Kidney glomerular epithelial cell (primary cell): ENCODE measurements at places on chromosomes 1 and 21.
A peak's percentile ranks its signal among the peaks of the same experiment; 100 is the strongest.

DNA sequence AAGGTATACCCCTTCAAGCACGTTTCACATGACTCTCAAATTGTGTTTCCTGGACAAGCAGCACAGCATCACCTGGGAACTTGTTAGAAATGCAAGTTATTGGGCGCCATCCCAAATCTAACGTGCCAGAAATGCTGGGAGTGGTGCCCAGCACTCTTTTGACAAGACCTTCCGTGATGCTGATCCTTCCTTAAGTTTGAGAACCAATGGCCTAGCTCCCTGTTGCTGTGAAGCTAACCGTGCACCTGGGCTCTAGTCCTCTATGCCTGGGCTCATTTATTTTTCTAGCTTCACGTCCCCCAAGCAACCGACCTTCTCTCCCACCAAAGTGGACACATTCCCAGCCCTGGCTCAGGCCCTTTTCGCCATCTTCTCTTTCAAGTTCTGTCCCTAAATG is 4.3 kb downstream of the BEST4 start:
- DNase-seq = no peak

- DNase-seq = no peak
Measured at GRCh38 chr1:223201967-223202366, 58.9 kb upstream of the TLR5 start.

DNA sequence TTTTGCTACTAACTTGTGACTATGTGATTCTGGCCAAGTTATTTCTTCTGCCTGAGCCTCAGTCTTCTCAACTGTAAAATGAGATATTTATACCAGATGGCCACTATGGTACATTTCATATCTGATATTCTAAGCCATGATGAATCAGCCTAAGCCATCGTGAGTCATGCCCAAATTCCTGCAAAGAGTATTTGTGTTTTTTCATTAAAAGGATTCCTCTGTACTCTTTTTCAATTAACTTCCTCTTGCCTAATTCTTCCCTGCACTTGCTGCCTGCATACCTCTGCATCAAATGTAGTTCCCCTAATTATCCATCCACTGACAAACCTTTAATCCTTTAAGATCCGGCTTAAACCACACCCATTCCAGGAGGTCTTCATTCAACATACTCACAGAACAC is 575.1 kb upstream of the BEND5 start:
- DNase-seq = peak; percentile 9

GRCh38 chr21:31455506-31455905 is 111.4 kb upstream of the TIAM1 start:
- DNase-seq = no peak

DNA sequence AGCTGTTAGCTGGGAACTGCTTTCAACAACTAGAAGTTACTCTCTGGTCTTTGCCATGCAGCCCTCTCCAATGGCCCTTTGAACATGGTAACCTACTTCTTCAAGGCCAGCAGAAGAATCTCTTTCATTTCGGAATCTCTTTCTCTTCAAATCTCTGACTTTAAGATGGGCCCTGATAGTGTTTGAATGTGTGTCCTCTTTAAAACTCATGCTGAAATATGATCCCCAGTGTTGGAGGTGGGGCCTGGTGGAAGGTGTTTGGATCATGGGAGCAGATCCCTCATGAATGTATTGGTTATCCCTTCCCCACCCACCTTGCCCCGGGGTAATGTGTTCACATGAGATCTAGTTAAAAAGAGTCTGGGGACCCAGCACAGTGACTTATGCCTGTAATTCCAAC is 54.5 kb upstream of the SOX13 start:
- DNase-seq = no peak

GRCh38 chr1:72362538-72362937 is 80.2 kb upstream of the NEGR1 start:
- DNase-seq = no peak

DNA sequence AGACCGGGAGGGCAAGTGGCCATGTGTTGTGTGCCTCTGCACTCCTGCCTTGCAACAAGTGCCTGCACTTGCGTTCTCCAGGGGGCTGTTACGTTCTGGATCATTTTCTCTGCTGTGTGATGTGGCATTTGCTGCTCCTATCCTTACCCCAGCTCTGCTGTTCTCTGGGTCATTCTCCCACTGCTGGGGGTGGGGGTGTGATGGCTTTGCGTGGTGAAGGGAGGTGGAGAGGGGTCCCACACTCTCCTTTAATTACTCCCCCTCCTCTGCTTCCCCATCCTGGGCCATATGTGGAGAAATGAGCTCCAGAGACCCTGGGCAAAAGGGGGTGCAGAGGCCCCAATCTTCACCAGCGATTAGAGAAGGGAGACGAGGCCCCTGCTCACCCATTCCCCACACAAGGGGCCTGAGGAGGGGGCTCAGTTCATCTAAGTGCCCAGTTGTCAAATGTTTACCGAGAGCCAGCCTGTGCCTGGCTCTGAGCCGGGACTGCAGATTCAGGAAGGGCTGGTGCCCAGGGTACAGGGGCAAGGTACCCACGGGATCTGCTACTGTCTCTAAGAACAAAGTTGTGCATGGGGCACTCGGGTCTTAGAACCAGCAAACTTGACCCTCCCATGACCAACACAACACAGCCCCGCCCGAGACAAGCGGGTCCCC is 355.4 kb downstream of the PTPRU start:
- DNase-seq = no peak

- DNase-seq = no peak
Measured at GRCh38 chr1:210645582-210646257, 317.0 kb downstream of the HHAT start.

- no peak for DNase-seq
Measured at GRCh38 chr1:38500352-38500751, 359.2 kb downstream of the RRAGC start.

DNA sequence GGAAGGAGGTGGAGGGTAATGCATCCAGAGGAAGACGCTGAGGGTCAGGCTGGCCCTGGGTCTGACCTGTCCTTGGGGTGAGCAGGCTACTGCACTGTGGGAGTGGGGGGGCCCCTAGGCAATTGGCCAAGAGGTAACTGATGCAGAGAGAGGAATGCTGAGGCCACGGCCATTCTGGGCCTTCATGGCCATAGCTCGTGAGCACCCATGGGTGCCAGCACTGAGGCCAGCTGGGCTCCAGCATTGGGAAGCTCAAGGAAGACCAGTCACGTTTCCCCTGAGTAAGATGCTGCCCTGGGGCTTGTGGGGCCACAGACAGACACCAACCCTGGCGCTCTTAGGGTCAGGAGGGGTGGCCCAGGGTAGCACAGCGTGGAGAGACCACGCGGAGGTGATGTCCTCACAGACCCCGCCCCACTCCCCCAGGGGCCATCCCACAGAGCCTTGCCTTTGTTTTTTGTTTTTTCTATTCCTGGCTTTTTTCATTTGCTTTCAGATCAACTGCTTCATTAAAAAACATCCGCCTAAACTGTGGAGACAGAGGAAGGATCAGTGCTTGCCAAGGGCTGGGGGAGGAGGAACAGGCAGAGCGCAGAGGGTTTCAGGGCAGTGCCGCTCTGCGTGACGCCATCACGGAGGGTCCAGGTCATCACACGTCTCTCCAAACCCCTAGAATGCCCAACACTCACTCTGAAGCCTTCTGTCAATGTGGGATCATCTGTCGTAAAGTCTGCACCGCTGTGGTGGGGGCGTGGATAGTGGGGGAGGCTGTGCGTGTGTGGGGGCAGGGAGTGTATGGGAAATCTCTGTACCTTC is 61.1 kb downstream of the SIK1 start:
- no peak for DNase-seq

DNA sequence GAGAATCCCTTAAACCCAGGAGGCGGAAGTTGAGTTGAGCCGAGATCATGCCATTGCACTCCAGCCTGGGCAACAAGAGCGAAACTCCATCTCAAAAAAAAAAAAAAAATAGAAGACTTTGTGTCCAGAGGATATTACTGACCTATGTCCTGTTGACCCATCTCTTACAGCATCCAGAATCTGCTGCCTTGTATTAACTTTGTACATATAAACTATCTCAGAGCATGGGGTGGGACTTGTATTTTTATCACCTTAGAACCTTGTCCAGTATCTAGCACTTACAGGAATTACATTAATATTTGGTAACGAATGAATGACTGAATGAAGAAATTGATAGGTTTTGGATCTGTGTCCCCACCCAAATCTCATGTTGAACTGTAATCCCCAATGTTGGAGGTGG is 117.8 kb downstream of the TGFBR3 start:
- no peak for DNase-seq
